ENCODE measurements at places on chromosomes 16 and 17.

DNA sequence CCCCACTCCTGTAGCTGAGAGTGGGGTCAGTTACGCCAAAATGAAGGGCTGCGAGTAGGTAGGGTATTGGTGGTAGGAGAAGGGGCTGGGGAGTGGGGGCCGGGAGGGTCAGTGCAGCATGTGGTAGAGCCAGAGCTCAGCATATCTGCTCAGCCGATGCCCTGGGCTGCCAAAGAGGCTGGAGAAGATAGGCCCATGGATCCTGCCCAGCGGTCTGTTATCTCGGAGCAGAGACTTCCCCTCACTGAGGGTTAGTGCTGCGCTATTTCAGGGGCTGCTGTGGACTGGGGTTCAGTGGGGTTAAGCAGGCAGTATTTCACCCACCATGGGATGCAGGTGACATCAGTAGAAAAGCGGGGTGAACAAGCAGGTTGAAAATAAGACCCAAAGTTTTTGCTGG is 19.7 kb downstream of the RHBDL3 start:
- DNase-seq, result no peak

- DNase-seq, result no peak
These were observed 70.5 kb downstream of the RBBP6 start for GRCh38 chr16:24609740-24610415.

GRCh38 chr16:29182501-29182900 is 197.6 kb downstream of the LAT start:
- DNase-seq, result no peak

DNA sequence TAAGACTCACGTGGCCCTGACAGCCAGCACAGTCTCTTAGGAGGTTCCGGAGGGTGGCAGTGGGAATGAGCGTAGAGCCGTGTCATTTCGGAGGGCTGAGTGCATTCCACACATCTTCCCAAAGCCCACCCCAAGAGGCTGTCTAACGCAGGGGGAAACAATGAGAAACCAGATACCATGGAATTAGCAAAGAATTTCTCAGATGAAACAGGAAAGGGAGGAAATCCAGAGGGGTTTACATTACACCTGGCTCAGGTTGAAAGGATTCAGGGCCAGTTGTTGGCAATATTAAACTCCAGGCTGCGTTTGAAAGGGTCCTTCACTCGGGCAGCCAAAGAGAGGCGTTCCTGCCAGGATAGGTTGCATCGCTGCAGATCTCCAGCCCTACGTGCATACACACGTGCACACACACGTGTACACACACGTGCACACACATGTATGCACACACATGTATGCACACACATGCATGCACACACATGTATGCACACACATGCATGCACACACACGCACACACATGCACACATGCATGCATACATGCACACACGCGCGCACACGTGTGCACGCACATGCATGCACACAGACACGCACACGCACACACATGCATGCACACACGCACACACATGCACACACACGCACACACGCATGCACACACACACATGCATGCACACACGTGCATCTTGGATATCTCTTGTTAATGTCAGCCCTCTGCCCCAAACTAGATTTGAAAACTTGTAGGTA is 12.2 kb downstream of the CBX4 start:
- DNase-seq, result no peak

- DNase-seq, result peak; percentile 39
These were observed 42.5 kb downstream of the TMEM11 start for GRCh38 chr17:21171309-21171922.
